Astrocyte (in vitro differentiated cells and primary cell): ENCODE measurements at places on chromosomes 1 and 21.
A peak's percentile ranks its signal among the peaks of the same experiment; 100 is the strongest.

DNA sequence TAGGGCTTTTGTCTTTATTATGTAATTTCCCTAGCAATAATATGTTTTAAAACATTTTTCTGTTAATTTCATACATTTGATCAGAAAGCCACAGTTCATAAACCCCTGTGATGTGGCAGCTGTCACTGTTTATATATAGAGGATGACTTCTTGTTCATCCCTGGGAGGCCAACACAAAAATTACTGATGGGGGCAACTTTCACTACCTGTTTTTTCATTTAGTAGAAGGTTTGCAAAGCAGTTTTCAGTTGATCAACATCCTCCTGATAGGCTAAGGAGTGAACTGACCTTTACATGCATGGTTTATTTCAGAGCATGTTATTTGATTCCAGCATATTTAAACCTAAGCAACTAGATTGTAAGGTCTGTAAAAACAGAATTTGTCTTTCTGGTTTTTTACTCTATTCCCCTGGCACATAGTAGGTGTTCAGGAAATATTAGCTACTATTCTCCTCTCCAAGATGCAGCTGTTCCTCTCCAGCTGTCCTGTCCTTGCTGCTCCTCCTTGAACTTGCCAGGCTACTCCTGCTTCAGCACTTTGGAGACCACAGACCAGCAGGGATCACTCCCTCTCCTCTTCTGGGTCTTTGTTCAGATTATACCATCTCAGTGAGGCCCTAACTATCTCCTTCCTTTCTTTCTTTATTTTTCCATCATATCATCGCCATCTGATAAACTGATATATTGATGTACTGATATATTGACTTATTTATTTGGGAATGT, 54.7 kb downstream of the ROR1 start:
- no peaks in the 10 kb centered on the region for H3K36me3 ChIP-seq
- peaks cover 14% of the 10 kb centered on the region for H3K4me1 ChIP-seq
- H3K27ac ChIP-seq: no peak overlapping the region

DNA sequence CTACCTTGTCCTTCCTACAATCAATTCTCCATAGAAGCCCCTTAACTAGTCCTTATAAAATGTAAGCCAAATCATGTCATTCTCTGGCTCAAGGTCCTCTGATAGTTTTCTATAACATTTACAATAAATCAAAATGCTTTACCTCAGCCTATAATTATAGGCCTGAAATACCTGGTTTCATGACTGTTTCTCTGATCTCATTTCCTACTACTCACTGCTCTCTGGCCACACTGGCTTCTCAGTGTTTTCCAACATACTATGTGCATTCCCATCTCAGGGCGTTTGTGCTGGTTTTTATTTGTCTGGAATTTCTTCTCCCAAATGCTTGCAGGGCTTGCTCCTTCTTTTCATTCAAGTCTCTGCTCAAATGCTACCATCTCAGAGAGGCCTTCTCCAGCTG, 67.9 kb upstream of the MAGI3 start:
- H3K4me3 ChIP-seq: no peak overlapping the region
- no peaks in the 10 kb centered on the region for H3K36me3 ChIP-seq
- DNase-seq: no peak
- no peaks in the 10 kb centered on the region for H3K27me3 ChIP-seq

DNA sequence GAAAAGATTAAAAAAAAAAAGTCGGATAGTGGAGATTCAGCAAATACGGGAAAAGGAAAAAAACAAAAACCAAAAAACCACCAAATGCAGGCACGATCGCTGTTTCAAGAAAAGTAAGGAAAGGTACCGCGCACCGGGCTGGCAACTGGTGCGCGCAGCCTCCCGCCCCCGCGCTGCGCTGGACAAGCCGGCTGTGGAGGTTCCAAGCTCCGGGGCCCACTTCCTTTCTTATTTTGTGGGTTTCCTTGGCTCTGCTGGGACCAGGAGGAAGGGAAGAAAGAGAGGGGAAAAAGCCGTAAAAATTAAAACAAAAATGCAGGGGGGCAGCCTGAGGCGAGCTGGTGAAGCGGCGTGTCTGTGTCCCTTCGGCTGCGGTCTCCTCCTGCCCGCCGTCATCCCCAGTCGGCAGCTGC, 233 bp downstream of the ADAMTS5 start:
- no peaks in the 10 kb centered on the region for H3K36me3 ChIP-seq
- no peak overlapping the region for H3K27ac ChIP-seq
- H3K27me3 ChIP-seq: peaks cover 15% of the 10 kb centered on the region
- peak overlapping the region; percentile 66 for H3K4me3 ChIP-seq

GRCh38 chr1:3384407-3384806, 70.1 kb upstream of the ARHGEF16 start:
- no peaks in the 10 kb centered on the region for H3K36me3 ChIP-seq
- no peak overlapping the region for H3K27ac ChIP-seq
- H3K4me1 ChIP-seq: peaks cover 4% of the 10 kb centered on the region
- no peaks in the 10 kb centered on the region for H3K27me3 ChIP-seq
- no peak for DNase-seq
- no peak overlapping the region for H3K4me3 ChIP-seq

DNA sequence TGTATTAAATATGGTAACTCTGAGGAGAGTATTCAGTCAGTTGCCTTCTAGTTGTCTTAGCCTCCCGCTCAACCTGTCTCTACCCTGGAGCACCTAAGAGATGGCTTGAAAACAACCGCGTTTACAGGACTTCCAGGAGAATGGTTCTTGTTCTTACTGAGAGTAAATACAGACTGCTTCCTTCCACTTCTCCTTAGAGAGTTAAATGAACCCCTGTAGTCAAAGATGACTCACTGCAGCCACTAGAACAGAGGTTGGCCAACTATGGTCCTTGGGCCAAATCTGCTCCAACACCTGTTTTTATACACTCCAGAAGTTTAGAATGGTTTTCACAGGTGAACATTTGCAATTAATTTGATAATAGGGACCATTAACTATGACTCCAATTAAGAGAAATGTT, 60.1 kb upstream of the ASB17 start:
- H3K36me3 ChIP-seq: no peaks in the 10 kb centered on the region
- no peak overlapping the region for H3K4me3 ChIP-seq
- no peak overlapping the region for H3K27ac ChIP-seq
- H3K4me1 ChIP-seq: no peaks in the 10 kb centered on the region

GRCh38 chr1:155207806-155208540, at the start of gene THBS3:
Gene THBS3 (minus strand): TSS chr1:155207897. CDS start chr1:155207876, 21 bp downstream.
- no peaks in the 10 kb centered on the region for H3K36me3 ChIP-seq
- H3K27ac ChIP-seq: peak within 1 kb of the TSS; percentile 99
- H3K4me1 ChIP-seq: peaks cover 20% of the 10 kb centered on the region
- no peaks in the 10 kb centered on the region for H3K27me3 ChIP-seq

GRCh38 chr1:66770240-66770639, 18.0 kb downstream of the DYNLT5 start:
- no peak overlapping the region for H3K27ac ChIP-seq
- no peaks in the 10 kb centered on the region for H3K36me3 ChIP-seq
- no peak for DNase-seq

DNA sequence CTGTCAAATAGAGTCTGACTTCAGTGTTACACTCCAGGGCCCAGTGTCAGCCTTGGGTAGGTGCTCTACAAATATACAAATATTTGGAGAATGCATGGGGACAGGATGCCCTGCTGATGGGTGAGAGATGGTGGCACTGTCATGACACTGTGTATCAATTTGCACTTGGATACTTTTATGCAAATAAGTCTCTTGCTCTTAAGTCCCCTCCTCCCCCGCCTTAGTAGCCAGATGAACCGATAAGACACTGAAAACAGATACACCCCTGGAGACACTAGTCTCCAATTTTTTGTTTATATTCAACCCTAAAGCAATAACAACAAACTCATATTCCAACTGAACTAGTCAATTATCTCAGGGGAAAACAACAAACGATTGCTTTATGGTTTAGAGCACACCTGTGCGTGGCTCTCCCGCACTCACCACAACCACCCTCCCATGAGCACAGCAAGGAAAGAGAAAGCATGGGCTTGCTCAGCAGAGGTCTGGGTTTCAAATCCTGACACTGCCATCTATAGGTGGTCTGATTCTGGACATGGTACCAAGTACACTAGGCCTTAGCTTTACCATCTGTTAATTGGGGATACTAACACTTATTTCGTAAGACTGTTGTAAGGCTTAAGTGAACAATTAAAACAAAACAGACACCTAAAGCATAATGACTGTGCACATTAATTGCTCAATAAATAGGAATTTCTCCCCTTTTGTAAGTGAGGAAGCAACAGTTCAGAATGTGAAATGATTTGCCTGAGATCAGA, 50.3 kb downstream of the HIVEP3 start:
- no peak overlapping the region for H3K4me3 ChIP-seq
- no peaks in the 10 kb centered on the region for H3K36me3 ChIP-seq
- H3K4me1 ChIP-seq: peaks cover 33% of the 10 kb centered on the region
- no peak overlapping the region for H3K27ac ChIP-seq
- H3K27me3 ChIP-seq: no peaks in the 10 kb centered on the region
- DNase-seq: no peak

DNA sequence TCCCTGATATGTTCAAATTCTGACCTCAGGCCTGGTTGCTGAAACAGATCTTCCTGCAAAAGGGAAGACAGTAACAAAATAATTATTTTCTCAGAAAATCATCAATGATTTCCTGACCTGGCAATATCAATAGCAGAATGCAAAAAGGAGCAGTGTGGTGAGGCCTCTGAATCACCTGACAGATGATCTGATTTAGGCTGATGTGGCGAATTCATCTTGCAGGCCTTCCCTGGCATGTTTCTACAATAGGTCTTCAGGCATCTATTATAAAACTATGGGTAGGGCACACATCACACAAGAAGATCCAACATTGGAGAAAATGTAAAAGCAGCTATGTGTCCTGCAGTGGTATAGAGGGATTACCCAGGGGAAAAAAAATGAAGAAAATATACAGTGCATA, 7.1 kb upstream of the MTF1 start:
- no peak overlapping the region for H3K4me3 ChIP-seq
- no peak overlapping the region for H3K27ac ChIP-seq
- peaks cover 8% of the 10 kb centered on the region for H3K4me1 ChIP-seq
- no peak for DNase-seq

GRCh38 chr1:62384276-62385005, 52.4 kb upstream of the USP1 start:
- H3K27ac ChIP-seq: peak overlapping the region; percentile 36
- H3K36me3 ChIP-seq: no peaks in the 10 kb centered on the region
- no peaks in the 10 kb centered on the region for H3K27me3 ChIP-seq
- peak; percentile 97 for DNase-seq

DNA sequence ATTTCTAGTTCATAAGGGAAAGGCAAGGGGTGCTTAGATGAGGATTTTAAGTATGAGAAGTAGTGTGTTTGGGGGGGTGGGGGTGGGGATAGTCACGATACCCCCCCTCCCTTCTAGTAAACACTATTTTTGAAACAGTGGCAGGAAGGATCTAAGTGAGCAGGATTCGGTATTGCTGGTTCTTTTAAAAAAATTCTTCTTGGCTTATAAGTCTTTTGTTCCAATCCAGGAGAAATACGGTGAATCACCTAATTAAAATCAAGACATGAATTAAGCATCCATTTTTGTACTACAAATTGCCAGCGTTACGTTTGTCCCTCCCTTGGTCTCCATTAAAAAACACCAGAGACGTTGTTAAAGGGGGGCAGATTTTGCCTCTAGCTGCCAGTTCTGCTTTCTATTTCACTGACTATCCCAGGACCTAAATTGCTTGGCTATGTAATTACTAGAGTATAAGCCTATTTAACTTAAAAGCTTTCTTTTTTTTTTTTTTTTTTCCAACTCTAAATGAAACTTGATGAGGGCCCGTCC, 911 bp downstream of the LMO4 start:
- peaks cover 26% of the 10 kb centered on the region for H3K4me1 ChIP-seq
- peak; percentile 10 for DNase-seq
- H3K4me3 ChIP-seq: peak overlapping the region; percentile 74
- H3K36me3 ChIP-seq: no peaks in the 10 kb centered on the region
- no peaks in the 10 kb centered on the region for H3K27me3 ChIP-seq

GRCh38 chr21:14383596-14384180, 742 bp upstream of the HSPA13 start:
- peak overlapping the region; percentile 89 for H3K4me3 ChIP-seq
- no peaks in the 10 kb centered on the region for H3K27me3 ChIP-seq
- peak; percentile 21 for DNase-seq
- H3K4me1 ChIP-seq: peaks cover 9% of the 10 kb centered on the region
- H3K27ac ChIP-seq: peak overlapping the region; percentile 94

- peaks cover 65% of the 10 kb centered on the region for H3K27me3 ChIP-seq
- peaks cover 8% of the 10 kb centered on the region for H3K4me1 ChIP-seq
- no peak overlapping the region for H3K27ac ChIP-seq
Observed at GRCh38 chr21:38664841-38665240, 140.9 kb upstream of the ETS2 start.

DNA sequence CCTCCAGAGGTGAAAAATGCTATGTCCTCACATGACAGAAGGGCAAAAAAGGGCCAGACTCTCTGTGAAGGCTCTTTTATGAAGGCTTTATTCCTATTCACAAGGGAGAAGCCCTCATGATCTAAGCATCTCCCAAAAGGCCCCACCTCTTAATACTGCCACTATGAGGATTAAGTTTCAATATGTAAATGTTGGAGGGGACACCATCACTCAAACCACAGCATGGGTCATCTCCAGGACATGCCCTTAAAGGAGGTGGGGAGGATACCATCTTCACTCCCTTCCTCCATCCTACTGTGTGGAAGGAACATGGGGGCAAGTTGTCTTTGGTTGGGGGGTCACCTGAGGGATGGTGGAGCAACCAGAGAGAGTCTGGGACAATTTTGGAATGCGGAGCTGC, 170.1 kb downstream of the TRIM33 start:
- H3K27ac ChIP-seq: no peak overlapping the region
- DNase-seq: no peak
- H3K4me1 ChIP-seq: peaks cover 10% of the 10 kb centered on the region
- no peaks in the 10 kb centered on the region for H3K27me3 ChIP-seq
- H3K4me3 ChIP-seq: no peak overlapping the region
- no peaks in the 10 kb centered on the region for H3K36me3 ChIP-seq

- no peak overlapping the region for H3K27ac ChIP-seq
- DNase-seq: peak; percentile 33
- H3K4me1 ChIP-seq: peaks cover 11% of the 10 kb centered on the region
- H3K27me3 ChIP-seq: peaks cover 6% of the 10 kb centered on the region
Observed at GRCh38 chr1:203126866-203127665, 460 bp upstream of the ADORA1 start.

DNA sequence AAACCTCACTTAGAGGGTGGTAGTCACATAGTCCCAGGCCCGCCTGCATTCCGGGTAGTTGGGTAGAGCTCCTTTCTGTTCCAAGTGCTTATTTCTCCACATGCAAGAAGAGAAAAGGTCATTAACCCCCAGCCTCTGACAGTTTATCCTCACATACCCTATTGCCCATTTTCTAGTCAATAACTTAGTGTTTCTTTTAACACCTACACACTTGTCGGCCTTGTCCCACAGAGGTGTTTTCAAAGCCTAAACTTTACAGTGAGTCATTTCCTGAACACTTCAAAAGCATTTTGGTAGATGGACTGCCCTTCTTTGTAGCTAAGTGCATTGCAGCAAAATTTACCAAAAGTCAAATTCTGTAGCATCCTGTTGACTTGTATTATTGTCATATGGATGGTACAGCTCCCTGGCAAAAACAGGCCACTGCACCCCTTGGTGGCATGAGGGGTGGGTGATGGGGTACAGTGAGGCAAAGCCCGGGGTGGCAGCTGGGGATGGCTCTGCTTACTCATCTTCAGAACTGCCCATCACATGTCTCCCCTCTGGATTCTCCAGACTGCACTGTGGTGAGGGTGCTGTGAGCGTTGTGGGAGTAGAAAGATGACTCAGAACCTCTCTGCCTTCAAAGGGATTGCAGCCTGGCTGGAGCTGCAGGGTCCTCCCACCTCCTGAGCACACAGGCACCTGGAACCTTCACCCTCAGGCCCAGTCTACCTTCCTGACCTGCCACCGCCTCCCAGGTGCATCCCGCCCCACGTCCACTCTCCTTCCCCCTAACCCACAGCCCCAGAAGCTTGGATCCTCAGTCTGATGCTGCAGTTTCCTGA, 45.8 kb upstream of the DMRTB1 start:
- DNase-seq: peak; percentile 93
- H3K36me3 ChIP-seq: no peaks in the 10 kb centered on the region
- H3K27me3 ChIP-seq: peaks cover 9% of the 10 kb centered on the region

- peaks cover 26% of the 10 kb centered on the region for H3K4me1 ChIP-seq
- H3K27me3 ChIP-seq: no peaks in the 10 kb centered on the region
- H3K36me3 ChIP-seq: no peaks in the 10 kb centered on the region
- H3K4me3 ChIP-seq: no peak overlapping the region
Observed at GRCh38 chr1:29975036-29975694, 738.8 kb downstream of the PTPRU start.
